ENCODE measurements at places on chromosomes 3 and 15.

DNA sequence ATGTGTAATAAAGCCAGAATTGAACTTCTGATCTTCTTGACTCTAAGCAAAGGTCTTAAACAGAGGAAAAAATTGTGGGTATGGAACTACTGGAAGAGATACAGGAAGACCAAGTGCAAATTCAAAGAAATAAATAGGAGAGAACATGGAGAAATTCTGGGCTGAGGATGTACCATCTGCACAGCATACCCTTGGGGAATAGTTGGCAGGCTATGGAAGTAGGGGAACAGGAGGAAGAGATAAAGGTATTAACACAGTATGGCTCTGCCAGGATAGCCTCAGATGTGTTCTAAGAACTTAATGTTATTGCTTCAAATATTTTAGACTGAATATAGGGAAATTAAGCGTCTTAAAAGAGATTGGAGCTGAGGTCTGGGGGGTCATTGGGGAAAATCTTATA lies 485.4 kb downstream of the CNTN3 start:
- DNase-seq = no peak

GRCh38 chr3:145649368-145649887 lies 511.6 kb downstream of the PLOD2 start:
- no peak for DNase-seq

DNA sequence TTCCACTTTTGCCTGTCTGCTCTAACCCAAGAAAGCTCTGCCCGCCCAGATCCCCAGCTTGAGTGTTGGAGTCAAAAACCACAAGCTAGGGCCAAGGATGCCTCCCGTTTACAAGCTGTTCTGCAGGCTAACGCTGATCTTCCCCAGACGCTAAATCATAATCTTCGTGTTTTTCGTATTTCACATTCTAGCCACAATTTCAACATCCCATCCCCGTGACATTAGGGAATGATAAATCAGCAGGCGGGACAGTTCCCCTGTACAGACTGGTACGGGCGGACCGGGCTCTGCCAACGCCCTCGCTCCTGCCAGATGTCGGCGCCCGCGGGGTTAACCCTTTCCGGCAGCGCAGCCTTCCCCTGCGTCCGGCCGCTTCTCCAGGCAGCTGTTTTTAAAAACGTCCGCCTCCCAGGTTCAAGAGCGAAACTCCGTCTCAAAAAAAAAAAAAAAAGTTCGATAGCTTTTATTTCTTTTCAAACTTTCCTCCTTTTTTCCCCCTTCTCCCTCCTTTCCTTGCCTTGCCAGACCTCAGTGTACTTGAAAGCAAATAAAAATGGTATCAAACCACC lies 81.0 kb upstream of the BNC1 start:
- DNase-seq = no peak

- DNase-seq = no peak
These were observed 136.5 kb downstream of the MAP2K5 start for GRCh38 chr15:67678993-67679392.

DNA sequence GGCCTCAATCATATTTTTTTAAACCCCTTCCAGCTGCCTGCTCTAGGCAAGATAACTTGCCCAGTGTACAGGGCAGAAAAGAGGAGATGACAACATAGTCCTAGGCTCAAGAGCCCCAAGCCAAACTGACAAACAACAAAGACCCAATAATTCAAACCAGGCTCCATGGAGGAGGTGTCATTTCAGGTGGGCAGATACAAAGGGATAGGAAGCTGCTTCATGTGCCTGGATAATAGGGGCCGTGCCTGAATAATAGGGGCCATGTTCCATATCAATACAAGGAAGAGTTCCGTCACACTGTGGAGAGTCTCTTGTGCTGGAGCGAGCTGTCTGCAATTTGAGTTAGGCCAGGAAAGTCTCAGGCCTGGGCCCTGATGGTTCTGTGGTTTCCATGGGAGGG lies 35.4 kb upstream of the TRIM71 start:
- DNase-seq = no peak

GRCh38 chr3:19013879-19014278 lies 134.4 kb upstream of the KCNH8 start:
- DNase-seq = no peak

- no peak for DNase-seq
These were observed 11.8 kb upstream of the MYO1E start for GRCh38 chr15:59384507-59384906.

- peak; percentile 80 for DNase-seq
These were observed 49.8 kb downstream of the NIPA2 start for GRCh38 chr15:22888120-22888859.

DNA sequence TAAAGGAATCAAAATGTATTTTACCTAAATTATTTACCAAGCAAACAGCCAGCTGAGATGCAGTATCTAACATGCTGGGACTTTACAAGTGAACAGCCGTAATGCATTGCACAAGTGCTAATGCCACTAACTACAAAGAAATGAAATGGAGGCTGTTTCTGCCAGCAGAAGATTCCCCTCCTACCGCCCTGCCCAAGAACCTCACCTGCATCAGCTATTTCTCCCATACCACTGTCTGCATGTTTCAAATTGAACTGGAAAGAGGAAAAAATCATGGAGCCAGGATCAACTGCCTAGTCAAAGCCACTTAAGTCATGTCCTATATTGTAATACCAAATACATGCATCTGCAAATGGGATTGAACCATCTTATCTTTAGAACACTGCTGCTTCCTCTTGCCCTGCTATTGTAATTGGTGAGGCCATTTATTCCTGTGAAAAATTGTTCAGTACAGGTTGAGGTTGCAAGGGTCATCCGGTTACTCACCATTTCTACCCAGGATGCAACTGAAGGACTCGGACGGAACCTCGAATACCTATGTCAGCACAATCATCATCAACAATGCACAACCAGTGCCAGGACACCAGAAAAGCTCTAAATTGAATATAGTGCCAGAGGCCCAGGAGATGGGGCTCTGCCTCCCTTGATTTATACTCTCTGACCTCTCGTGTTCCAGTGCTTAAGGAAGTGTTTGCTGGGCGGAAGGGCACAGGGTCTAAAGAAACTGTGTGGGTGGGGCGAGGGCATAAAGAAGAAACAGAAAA lies 27.5 kb downstream of the ANXA2 start:
- DNase-seq = no peak

DNA sequence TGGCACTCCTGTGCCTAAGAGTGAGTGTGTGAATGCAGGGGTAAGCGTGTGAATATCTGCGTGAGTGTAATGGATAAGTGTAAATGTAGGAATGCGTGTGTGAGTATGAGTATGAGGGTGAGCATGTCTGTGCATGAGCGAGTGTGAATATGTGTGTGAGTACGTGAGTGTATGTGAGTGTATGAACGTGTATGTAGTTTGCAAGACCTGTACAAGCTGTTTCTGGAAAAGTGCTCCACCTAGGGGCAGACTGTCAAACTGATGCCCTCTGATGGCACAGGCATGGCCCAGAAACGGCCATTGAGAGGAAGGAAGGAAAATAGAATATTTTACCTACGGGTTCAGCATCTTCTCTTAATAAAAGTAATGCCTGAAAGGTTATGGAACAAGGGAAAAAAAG lies 24.4 kb upstream of the FRMD4B start:
- peak; percentile 83 for DNase-seq

- peak; percentile 70 for DNase-seq
These were observed 720 bp upstream of the TNIK start for GRCh38 chr3:171460725-171461524.

DNA sequence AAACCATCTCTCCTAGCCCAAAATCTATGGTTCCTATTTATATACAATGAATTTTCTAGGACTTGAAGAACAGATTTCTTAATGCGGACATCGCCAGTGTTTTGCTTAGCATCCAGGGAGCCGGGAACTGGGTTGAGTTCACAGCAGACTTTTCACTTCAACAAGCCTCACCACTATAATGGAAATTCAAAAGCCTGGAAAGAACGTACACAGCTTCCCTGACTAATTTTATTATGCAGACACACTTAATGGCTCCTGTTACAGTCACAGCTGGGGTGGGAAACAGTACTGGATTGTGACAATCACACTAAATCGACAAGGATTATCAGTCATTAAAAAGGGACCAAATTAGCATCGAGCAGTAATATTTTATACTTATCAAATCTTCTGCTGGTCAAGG lies 129.2 kb upstream of the BNIP2 start:
- no peak for DNase-seq

DNA sequence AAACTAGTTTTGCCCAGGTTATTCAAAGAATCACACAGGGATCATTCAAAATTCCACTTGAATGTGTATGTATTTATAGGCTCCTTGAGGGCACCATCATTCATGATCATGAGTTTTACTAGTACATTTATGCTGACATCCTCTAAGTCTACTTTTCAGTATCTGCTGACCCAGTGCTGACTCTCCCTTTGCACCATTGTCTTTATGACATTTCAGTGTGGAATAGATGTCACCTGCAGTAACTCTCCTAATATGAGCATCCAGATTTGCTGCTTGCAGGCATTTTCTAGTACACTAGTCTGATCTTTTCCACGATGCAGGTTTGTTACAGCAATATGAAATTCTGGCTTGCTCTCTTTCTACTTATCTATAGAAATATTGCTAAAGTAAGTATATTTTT lies 1603.5 kb downstream of the SI start:
- peak; percentile 60 for DNase-seq

DNA sequence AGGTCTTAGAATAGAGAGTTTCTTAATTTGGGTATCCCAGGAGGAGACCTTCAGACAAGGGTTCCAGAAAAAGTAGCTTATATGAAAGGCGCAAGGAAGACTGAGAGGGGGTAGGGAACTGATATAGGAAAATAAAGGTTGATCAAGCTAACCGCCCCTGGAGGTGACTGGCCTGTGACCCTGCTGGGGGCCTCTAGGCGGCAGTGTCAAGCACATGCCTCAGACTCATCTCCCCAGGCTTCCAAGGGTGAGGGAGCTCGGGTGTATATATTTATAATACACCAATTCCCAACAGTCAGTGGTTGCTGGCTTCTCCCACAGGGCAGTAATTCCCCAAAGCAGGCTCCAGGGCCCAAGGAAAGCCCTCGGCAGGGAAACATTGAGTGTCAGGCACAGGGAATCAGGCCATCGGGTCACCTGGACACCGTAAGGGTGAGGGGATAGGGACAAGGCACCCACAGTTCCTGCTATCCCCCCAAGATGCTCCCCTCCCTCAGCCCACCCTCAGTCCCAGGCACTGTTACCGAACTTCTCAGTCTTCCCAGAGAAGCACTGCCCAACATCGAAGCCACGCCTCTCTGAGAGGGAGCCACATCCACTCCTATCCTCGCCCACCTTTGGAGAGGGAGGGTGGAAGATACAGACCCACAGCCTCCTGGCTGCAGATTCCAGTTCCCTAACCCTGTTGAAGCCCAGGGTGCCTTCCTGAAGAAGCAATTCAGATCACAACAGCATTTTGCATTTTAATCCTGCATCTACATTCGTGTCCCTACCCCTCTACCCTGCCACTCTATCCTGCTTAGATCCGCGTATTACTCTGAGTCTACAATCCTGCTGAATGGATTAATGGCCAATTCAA lies 19.5 kb upstream of the CAV3 start:
- peak; percentile 27 for DNase-seq

- no peak for DNase-seq
These were observed 108.5 kb downstream of the GLDN start for GRCh38 chr15:51450001-51450400.

- DNase-seq = no peak
These were observed 406.2 kb downstream of the LSAMP start for GRCh38 chr3:116038968-116039650.

DNA sequence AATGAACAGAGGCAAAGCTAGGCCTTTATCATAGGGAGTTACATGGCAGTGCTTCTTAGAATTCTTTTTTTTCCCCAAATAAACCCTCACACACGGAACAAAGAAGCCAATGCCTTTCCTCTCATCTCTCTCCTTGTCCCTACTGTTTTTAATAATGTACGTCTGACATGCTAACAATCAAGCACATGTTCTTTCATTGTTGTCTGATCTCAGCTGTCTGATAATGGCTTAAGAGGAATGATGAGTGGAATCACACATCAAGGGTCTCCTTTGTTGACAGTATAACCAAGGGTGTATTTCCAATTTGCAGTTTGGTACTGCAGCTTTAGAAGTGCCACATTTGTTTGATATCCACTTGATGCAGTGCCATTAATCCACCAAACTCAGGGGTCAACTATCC lies 34.8 kb upstream of the EPHA3 start:
- DNase-seq = no peak

GRCh38 chr3:33044676-33045075 lies 52.3 kb downstream of the GLB1 start:
- no peak for DNase-seq

- no peak for DNase-seq
These were observed 550.6 kb upstream of the MDFIC2 start for GRCh38 chr3:70863049-70863448.

DNA sequence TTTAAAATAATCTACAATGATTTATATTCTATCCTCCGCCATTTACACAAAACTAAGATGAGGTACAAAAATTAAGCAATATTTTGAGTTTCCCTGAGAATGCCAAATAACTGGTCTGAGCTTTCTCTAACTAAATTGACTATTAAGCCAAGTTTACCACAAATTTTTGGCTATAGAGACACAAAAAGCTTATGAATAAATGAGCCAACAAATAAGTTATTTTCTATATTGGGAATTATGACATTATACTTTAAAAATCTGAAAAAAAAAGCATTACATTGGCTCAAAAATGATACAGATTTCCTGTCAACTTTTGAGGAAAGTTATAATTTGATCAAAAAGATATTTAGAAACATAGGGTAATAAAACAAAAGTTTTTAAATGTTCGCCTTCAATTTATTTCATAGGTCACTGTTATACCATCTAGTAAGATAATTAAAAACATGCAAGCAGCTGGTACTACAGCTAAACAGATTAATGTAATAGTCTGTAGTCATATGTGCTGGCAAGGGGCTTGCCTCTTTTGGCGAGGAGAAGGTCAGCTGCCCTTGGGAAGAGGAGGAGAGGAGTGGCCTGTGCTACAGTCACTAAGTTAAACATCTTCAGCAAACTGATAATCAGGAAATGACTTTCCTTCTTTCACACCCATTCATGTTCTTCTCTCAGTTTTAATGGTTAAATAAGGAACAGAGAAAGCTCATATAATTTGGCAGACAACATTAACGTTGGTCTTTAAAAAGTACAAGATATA lies 318.5 kb downstream of the TBC1D5 start:
- no peak for DNase-seq

GRCh38 chr3:99712291-99712954 lies 74.0 kb downstream of the COL8A1 start:
- no peak for DNase-seq

DNA sequence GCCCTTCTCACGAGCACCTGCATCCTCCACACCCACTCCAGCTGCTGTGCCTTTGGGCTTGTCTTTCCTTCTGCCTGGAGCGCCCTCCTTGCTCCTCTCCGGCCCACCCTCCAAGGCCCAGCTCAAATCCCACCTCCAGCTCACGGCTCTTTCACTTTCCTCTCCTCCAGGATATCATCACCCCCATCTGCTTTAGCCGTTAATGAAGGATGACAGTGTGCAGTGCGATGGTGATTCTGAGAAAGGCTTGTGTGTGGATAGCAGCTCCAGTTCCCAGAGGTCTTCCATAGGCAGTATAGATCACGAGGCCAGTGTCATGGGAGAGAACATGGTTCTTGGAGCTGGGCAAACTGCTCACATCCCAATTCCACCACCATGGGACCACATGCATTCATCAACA lies 237.4 kb downstream of the TLE3 start:
- no peak for DNase-seq

GRCh38 chr3:116757315-116757714 lies 47.7 kb downstream of the TUSC7 start:
- DNase-seq = peak; percentile 12

GRCh38 chr15:74433592-74434262 lies at the start of gene SEMA7A:
SEMA7A (minus strand) TSS chr15:74433958; CDS start chr15:74433918, 40 bp downstream.
- peak; percentile 76 for DNase-seq

- DNase-seq = peak; percentile 27
These were observed 436 bp downstream of the ADPGK start for GRCh38 chr15:72783004-72783639.

GRCh38 chr3:48532271-48532976 lies 24.2 kb downstream of the PFKFB4 start:
- no peak for DNase-seq

- no peak for DNase-seq
These were observed 319.8 kb downstream of the LPP start for GRCh38 chr3:188473591-188474288.
